Stimulated activated CD8-positive, alpha-beta memory T cell treated with anti-CD3 and anti-CD28 coated beads, Interleukin-15, amount 100 ng/mL, for 48 hours (primary cell): ENCODE measurements at places on chromosomes 5 and 9.

DNA sequence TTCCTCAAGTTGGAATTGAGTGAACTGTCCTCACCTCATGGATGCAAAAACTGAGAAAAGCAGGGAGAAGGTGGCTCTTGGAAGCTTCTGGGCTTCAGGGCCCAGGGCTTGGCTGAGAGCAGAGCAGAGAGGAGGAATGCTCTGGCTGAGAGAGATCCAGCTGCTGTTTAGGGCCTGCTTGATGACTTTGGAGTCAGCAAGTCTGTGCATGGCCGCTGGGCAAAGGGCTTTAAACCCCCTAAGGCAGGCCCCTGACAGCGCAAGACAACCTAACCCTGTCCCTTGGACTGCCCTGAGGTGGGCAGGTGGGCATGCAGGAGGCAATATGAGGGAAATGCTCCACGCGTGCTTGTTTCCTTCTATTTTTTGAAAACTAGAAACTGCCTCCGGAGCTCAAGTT, 8.6 kb downstream of the STC2 start:
- no peak for DNase-seq

DNA sequence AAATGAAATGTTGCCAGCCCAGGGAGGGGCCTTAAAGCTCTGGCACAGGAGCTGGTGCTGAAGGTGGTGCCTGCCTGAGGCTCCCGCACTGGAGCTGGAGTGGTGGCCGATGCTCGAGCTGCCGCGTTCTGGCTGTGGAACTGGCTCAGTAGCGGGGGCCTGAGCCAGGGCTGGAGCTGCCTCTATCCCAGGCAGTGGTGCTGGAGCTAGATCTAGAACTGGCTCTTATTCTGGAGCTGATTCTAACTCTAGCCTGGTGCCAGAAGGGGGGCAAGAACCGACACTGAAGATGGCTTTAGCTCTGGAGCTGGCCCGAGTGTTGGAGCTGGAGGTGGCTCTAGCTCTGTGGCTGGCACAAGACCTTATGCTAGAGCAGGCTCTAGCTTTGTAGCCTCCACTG, 19.2 kb downstream of the OBP2B start:
- no peak for DNase-seq

GRCh38 chr5:174134545-174134944, 89.0 kb downstream of the NSG2 start:
- DNase-seq, result no peak

GRCh38 chr5:7714119-7714518, 136.8 kb downstream of the CFAP90 start:
- no peak for DNase-seq

DNA sequence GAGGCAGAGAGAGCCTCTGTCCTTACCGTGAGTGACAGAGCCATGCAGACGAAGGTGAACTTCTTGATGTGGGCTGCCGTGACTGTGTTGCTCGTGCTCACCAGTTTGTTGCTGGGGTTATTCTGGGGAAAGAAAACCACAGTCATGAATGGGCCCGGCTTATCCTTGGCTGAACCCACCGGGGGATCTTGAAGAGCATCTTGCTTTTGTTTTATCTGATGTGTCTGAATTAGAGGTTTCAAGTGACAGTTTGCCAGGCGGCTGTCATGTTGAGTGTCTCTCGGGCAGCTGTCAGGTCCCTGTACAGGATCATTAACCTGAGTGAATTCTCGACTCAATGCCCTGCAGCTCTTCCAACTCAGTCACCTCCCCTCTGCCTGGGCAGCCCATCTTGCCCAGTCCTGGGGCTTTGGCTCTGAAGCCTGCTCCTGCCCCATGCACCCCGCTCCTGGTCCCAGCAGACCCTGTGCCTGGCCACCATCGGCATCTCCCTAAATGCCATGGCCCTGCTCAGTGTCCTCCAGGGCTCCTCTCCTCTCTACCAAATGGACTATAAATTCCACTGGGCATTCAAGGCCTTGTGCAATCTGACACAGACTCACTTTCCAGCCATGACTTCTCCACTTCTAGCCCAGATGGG, 77.4 kb downstream of the OTULIN start:
- DNase-seq, result no peak

DNA sequence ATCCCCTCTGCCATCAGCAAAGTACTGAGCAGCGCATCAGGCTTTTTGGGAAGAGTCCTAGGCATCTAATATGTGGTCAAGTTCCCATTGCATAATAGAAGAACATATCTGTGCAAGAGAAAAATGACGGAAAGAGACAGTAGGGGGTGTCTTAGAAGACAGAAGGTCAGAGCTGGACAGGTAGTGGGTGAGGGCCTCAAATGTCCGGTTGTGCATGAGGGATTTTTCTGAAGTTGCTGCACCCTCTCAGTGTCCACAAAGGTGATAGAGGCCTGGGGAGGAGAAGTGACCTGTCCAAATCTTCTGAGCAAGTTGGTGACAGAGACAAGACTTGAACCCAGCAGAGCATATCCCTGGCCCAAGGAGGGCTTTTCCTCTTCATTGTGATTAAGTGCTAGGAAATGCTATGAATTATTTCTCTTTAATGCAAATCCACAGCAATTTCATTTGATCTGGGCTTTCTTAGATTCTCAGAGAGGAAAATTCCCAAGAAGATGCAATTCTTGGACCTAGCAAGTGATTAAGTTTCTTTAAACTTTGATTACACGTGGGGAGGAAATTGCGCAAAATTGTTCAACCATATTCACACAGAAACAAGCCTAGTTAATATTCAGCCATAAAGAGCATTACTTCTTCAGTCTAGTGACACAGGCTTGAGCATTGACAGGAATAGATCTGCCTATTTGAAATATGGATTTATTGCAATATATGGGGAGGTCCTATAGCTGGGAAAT, at the start of gene OR2S2:
OR2S2 (minus strand) TSS at position 51 of the 734 bp plus-strand sequence. CDS start 56 bp downstream, outside the sequence.
- no peak for DNase-seq

- no peak for DNase-seq
These were observed 28.5 kb upstream of the PUM3 start for GRCh38 chr9:2872250-2872930.

DNA sequence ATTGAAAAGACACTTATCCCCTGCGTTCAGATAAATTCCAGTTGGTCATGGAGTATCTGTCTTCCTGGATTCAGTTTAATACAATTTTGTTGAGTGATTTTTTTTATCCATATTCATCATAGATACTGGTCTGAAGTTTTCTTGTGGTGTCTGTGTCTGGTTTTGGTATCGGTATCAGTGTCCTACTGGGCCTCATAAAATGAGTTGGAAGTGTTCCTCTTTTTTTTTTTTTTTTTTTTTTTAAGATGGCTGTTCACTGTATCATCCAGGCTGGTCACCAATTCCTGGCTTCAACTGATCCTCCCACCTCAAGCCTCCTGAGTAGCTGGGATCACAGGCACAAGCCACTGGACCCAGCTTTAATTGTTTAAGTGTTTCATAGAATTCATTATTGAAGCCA, 2.9 kb upstream of the CAMSAP1 start:
- no peak for DNase-seq
